ENCODE measurements at places on chromosomes 2 and 18.

DNA sequence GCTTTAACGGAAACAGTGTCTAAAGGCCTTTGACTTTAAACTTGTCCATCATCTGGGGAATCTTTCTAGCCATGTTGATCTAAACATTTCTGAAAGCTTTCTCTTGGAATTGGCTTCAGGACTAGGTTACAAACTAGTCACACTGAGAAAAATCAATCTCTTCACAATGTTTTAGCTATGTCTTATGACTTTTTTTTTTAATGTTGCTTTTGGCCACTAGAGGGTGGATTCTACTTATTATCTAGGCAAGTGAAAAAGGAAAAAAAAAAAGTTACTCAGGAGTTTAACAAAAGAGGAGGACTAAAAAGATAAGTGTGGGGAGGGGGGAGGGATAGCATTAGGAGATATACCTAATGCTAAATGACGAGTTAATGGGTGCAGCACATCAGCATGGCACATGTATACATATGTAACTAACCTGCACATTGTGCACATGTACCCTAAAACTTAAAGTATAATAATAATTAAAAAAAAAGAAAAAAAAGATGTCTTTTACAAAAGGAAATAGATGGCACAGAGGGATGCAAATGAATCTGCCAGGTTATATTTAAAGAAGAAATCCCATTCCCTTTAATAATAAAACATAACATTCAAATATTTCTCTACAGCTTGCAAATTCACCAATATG, 160.4 kb upstream of the PID1 start:
- DNase-seq: no peak

- DNase-seq: no peak
Observed at GRCh38 chr2:159124441-159124911, 156.0 kb downstream of the TANC1 start.

DNA sequence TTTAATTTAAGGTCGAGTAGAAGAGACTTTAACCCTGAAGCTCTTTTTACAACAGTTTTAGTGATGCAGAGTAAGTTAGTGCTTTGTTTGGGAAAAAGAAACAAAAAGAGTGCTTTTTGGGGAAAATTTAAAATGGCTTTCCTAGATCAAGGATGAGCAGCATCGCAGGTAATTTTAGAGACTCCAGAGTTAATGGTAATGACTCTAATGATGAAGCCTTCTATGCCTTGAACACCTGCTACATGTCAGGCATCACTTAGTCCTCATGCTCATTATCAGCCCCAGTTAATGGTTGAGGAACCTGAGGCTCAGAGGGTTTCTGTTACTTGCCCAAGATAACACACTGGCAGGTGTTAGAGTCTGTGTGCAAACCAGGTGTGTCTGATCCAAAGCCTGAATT, 167.8 kb downstream of the ACOXL start:
- DNase-seq: no peak

GRCh38 chr2:174340400-174341292, 5.9 kb downstream of the SP9 start:
- no peak for DNase-seq

DNA sequence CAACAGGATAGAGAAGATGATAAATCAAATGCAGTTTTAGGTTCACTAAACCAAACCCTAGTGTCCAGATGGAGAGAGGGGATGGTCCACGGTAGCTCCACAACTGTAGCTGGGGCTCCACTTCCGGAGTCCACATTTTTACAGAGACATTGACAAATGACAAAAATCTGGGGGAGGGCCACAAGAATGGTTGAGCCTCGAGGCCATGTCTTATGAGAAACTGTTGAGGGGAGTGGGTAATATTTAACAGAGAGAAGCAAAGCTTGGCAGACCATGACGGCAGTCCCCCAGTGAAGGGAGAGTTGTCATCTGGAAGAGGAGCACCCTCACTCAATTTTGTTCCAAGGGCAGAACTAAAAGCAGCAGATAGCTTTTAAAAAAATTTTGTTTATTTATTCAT, 17.6 kb upstream of the EPHA4 start:
- DNase-seq: no peak

GRCh38 chr2:58427572-58428095, 186.5 kb upstream of the FANCL start:
- no peak for DNase-seq

- no peak for DNase-seq
Observed at GRCh38 chr18:58263055-58263957, 219.3 kb downstream of the NEDD4L start.

DNA sequence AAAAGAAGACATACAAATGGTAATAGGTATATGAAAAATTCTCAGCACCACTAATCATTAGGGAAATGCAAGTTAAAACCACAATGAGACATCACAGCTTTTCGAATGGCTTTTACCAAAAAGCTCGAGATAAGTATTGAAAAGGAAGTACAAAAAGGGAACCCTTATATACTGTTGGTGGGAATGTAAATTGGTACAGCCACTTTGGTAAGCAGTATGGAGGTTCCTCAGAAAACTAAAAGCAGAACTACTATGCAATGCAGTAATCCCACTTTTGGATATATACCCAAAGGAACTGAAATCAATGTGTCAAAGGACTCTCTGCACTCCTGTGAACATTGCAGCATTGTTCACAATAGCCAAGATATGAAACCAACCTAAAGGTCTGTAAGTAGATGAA, 107.5 kb upstream of the SPATS2L start:
- no peak for DNase-seq

DNA sequence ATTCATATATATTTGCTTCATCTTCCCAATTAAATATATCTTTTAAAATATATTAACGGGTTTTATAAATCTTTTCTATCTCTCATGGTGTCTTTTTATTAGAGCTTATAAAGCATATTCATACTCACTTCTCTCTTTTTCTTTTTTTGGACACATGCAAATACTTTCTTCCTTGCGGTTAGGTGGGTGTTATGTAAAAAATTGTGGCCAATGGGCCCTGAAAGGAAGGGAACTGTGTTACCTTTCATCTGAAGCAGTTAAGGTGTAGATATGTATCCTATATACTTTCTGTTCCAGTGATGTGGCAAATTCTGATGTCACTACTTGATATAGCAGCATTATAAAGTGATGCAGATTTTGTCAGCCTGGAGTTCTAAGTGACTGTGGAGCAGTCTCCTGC, 714.5 kb downstream of the PLCL1 start:
- no peak for DNase-seq

DNA sequence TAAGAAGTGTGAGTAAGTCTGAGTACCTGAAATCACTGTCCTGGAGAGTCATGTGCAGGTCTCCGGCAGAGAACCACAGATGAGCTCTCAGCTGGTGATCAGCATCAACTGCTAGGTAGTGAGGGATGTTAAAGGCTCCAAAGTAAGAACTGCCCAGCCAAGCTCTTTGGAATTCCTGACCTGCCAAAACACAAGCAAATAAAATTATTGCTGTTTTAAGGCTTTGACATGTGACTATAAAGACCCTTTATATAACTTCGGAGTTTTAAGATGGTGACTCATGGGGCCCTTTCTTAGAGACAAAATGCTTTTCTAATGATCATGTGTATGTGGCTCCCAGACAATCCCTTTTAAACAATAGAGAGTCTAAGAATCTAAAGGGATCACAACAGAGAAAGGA, 855.7 kb downstream of the TRIB2 start:
- no peak for DNase-seq

GRCh38 chr18:78822171-78822948, 157.3 kb upstream of the SALL3 start:
- DNase-seq: no peak

- no peak for DNase-seq
Observed at GRCh38 chr2:124480958-124481357, 455.9 kb downstream of the CNTNAP5 start.

- peak; percentile 25 for DNase-seq
Observed at GRCh38 chr2:71348302-71348701, 16.7 kb downstream of the ZNF638 start.

DNA sequence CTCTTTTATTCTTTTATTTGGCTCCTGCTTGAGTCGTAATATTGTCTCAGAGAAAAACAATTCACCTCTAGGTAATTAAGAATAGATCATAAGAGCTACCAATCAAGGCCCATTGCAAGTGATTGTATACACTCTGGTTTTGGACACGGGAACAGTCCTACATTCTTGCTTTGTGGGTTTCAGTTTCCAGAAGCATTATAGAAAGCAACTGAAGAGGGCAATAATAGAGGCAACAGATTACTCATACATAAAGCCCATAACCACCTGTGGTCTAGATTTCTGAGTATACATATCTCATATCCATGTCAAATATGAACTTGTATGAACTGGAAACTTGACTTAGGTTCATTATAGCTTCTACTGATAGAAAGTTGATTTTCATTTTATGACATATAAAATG, 65.4 kb downstream of the DIS3L2 start:
- no peak for DNase-seq

- DNase-seq: no peak
Observed at GRCh38 chr2:119431155-119431975, at the start of gene TMEM37. TMEM37 (plus strand) TSS chr2:119431854; CDS start chr2:119431904, 50 bp downstream.

GRCh38 chr2:70965506-70965905, 12.9 kb upstream of the ANKRD53 start:
- DNase-seq: no peak

GRCh38 chr2:43333101-43333655, 106.8 kb upstream of the ZFP36L2 start:
- no peak for DNase-seq

DNA sequence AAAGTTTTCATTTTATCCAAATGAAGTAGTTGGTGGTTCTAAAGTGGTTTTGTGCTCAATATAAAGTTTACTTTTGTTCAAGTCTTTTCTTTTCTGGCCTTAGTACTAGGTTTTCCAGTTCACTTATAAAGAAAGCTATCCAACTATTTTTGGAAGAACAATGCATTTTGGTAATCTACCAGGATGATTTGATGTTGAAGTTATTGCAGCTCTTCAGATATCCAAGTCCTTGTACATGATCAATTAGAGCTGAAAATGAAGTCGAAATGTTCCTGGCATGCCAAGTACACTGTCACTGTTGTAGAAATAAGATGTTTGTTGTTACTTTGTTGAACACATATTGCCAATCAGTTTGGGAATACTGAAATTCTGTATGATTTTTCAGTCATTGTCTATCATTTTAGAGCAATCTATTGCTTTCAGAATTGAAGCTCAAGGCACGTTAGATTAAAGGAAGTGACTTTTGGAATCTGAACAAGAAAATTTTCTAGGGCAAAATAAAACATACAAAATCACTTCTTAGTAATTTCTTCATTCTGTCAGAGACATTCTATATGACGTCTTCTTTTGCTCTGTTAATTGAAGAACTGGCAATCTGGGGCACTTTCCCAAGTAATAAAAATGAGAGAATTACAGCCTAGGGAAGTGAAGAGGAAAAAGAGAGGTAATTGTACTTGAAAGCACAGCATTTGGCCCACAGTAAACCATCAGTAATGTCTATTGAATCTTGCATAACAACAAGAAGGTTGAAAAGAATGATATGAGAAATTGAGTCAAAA, 232.3 kb downstream of the MREG start:
- no peak for DNase-seq

- DNase-seq: peak; percentile 19
Observed at GRCh38 chr2:238925281-238925680, 77.4 kb downstream of the TWIST2 start.

GRCh38 chr2:231102772-231103171, 22.1 kb downstream of the HTR2B start:
- no peak for DNase-seq

GRCh38 chr2:209564816-209565215, 141.0 kb downstream of the MAP2 start:
- DNase-seq: no peak

GRCh38 chr2:28454016-28454930, 41.6 kb upstream of the PLB1 start:
- DNase-seq: no peak

GRCh38 chr2:236550701-236551465, 18.7 kb upstream of the ACKR3 start:
- no peak for DNase-seq

DNA sequence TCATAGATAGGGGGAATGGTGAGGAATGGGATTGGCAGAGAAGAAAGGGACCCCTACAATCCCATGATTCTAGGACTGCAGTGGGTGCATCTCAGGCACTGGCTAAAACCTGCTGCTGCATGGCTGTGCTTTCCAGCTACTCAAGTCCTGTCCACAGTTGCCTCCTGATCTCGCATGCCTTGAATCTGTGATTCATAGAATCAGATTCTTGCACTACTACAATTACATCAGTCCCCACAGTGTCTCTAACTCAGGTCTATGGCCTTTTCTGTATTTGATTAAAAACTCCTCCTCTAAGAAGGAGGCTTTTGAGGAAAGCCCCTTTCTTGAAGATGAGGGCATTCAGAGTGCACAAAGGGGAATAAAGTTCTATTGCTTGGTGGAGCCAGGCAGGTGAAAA, 117.4 kb downstream of the LRATD1 start:
- no peak for DNase-seq

- no peak for DNase-seq
Observed at GRCh38 chr18:41126541-41127235, 828.3 kb upstream of the PIK3C3 start.

DNA sequence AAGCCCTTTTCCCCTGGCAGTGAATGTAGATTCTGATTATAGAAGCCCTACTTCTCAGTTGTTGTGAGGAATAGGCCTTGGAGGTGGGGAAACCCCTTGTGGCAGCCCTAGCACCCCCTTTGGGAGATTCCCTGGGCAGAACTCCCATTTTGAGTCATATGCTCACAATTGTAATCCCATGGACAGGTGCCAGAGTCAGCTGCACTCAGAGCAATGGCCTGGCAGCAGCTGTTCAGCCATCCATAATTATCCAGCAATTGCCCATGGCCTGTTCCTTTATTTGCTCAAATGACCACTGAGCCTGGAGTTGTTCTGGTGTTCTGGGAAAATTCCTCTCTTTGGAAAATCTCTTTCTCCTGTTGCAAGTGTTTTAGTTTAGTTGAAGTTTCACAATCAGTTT, 71.7 kb downstream of the PTRHD1 start:
- DNase-seq: no peak

- DNase-seq: no peak
Observed at GRCh38 chr2:235165631-235166030, 213.8 kb downstream of the SH3BP4 start.

DNA sequence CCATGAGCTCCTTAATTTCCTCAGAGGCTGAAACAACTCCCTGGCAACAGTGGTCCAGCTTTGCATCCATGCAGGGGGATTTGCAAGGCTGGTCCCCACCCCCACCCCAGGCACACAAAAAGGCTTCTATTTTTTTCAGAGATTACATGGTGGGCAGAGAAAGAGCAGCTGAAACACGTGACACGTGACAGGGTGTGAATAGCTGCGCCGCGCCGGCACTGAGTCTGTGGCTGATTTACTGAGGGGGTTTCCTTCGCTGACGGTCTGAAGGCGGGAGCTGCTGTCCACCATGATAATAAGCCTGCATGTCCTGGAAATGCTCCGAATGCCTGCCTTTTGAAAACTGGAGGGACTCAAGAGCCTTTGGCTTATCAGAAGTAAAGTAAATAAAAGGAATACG, 50.7 kb upstream of the APCDD1 start:
- DNase-seq: no peak

- DNase-seq: no peak
Observed at GRCh38 chr2:235749121-235749770, 255.4 kb downstream of the AGAP1 start.

- DNase-seq: no peak
Observed at GRCh38 chr2:13698847-13699246, 933.7 kb upstream of the LRATD1 start.
